Astrocyte of the hippocampus (primary cell): ENCODE measurements at places on chromosomes 11 and 22.

DNA sequence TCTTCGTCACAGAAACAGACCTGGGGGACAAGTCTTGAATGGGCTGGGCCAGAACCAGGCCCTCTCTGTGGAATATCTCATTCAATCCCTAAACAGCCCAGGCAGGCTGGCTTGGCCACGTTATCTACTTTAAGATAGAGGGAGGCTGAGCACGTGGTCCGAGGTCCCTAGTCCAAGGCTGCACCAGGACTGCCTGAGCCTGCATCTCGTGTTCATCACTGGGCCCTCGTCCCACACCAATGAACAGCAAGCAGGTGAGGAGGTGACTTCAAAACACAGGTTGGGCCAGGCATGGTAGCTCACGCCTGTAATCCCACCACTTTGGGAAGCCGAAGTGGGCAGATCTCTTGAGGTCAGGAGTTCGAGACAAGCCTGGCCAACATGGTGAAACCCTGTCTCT is 20.3 kb upstream of the FGF3 start:
- no peak for DNase-seq

GRCh38 chr11:117606790-117607189 is 190.2 kb downstream of the DSCAML1 start:
- no peak for DNase-seq

DNA sequence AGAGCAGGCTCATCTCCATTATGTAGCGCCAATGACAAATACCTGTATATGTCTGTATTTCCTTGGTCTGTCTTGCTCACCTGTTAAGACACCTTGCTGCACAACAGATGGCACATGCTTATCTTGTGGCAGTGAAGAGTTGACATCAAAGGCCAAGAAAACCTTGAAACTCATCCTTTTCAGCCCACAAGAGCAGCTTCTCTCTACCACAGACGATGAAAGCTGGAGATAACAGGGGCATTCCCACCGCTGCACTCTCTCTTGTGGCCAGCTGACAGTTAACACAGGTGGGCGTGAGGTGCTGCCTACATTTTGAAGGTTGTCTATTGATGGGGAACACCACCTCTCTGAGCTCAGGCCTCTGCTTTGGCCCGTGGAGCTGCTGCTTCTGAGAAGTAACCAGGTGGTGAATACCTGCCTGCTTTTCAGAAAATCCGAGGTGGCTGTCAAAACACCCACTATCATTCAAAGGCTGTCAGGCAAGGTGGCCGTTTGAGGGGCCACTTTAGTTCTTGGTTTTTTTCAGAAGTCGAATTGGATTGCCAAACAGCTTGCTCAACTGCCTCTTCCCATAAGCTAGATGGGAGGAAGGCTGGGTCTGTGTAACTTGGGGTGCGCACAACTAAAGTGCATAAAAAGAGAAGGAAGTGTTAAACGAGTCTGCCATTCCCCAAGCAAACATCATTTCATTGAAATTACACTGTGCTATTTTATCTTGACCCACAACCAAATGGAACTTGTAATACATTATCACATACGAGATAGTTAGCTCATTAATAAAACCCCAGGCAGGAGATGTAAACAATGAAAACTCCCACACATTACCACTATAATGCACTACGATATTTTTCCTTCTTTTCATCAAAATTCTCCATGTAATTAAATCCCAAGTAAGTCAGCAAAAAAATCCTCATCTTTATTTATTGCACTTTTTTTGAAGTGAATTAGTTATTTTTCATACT is 87.1 kb upstream of the RAG2 start:
- no peak for DNase-seq

- no peak for DNase-seq
These were observed 515.1 kb downstream of the INSC start for GRCh38 chr11:15629690-15630321.

- no peak for DNase-seq
These were observed 82.4 kb downstream of the ME3 start for GRCh38 chr11:86589856-86590589.

DNA sequence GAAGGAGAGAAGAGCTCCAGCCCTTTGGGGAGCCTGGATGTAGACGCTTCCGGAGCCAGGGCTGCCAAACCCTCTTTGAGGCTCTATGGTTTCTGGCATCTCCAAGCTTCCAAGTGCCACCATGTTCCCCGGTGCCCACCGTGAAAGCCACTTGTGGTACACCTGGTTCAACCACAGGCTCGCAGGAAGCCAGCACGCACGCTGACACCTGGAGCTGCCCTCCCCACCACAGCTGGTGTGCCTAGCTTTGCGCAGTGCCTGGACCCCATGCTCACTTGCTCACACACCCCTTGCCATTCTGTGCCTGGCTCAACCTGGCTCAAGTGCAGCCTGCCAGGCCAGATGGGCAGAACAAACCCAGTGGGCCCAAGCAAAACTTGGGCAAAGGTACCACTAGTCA is 831.4 kb downstream of the DLG2 start:
- no peak for DNase-seq

DNA sequence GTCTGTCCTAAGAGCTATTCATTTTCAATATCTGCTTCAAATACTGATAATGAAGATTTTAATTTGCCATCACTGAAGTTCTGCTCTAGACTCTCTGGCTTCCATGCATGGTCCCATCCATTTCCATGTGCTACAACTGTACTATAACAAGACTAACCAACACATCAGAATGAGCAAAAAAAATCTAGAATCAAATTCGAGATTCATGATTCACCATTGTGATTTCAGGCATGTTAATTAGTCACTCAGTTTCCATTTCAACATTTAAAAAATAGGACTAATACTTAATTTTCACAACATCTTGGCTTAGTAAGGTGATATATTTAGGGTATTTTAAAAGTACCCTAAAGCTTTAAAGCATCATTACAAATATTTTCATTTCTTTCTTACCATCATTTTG is 22.8 kb downstream of the PICALM start:
- no peak for DNase-seq

- DNase-seq: no peak
These were observed 46.1 kb upstream of the RFPL3 start for GRCh38 chr22:32311551-32312071.

- DNase-seq: no peak
These were observed 109.4 kb upstream of the KIRREL3 start for GRCh38 chr11:127109796-127110480.

- DNase-seq: no peak
These were observed 10.2 kb downstream of the SLC25A1 start for GRCh38 chr22:19168088-19168890.

- DNase-seq: no peak
These were observed 5.8 kb upstream of the ATG16L2 start for GRCh38 chr11:72808331-72808798.

DNA sequence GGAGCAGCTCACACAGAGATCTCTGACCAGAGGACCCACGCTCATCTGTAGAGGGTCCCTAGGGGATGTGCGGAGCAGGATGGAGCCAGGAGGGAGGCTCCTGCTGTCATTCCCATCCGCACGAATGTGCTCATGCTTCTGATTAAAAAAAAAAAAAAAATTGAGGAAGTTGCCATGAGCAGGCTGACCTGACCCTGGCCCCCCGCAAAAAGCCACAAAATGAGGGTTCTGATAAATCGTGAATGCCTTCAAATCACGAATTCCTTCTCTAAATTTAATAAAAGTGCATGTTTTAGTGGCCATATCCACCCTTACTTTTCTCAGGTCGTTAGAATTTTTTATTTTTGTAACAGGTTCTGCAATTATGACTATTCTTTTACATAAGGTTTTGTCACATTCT is 378.2 kb downstream of the OPCML start:
- no peak for DNase-seq

DNA sequence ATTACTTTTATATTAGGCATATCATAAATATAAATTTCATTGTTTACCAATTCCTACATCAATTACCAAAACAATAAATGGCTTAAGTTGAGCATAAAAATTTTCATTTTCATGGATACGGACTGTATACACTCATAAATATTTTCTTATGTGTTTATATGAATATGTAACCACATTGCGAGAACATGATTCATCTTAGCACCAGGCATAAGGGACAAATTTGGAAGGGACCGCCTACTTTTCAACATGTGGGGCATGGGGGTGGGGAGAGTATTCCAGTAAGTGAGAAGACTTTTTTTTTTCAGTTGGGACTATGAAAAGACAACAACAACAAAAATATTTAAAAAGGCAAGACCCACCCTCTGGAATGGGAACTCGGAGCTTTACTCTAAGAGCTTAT is 296.1 kb downstream of the RAB38 start:
- no peak for DNase-seq

- DNase-seq: no peak
These were observed 611.8 kb downstream of the BRD1 start for GRCh38 chr22:49215840-49216239.

GRCh38 chr11:65103476-65103875 is 7.5 kb downstream of the VPS51 start:
- no peak for DNase-seq

DNA sequence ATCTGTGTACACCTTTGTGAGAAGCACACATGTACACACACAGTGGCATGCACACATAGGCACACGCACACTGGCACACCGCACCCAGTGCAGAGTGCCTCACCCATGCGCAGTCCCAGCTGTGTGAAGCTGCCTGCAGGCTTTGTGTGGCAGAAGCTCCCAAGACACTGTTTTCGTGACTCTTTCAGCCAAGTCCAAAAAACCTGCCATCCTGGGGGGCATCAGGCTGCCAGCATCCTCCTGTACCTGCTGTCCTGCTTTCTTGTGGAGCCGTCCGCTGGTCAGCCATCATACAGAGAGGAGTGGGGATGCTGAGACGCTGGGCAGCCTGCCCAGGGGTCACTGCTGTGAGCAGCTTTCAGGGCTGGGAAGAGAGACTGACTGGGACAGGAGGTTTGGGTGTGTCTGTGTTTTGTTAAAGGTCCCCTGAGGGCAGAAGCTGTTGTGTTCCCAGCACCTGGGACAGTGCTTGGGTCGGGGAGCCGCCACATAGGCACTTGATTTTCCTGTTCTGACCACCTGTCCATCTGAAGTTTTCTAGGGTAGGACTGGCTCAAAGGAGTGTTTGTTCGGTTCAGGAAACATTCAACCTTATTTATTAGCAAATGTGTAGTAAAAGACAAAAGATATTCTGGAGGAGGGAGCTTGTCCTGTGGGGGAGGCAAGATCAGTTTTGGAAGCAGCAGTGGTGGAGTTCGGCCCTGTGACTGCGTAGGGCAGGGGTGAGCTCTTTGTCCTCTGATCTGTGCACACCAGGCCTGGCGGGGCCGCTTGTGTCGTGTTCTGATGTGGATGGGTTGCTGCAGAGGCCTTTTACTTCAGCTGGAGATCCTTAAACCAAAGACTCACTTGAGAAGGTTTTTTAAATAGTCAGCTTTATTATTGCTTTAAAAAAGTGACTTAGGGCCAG is 29.7 kb downstream of the AP2A2 start:
- no peak for DNase-seq

DNA sequence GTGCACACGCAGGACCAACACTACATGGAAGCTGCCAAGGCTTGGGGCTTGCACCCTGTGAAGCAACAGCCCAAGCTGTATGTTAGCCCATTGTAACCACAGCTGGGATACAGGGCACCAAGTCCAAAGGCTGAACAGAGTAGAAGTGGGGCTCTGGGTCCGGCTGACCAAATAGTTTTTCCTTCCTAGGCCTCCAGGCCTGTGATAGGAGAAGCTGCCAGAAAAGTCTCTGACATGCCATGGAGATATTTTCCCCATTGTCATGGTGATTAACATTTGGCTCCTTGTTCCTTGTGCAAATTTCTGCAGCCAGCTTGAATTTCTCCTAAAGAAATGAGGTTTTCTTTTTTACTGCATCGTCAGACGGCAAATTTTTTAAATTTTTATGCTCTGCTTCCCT is 941.2 kb downstream of the FAM181B start:
- DNase-seq: peak; percentile 37

- DNase-seq: no peak
These were observed 868 bp upstream of the SYCE3 start for GRCh38 chr22:50563413-50564160.

GRCh38 chr11:81772166-81772565 is 961.5 kb downstream of the FAM181B start:
- DNase-seq: peak; percentile 50

- no peak for DNase-seq
These were observed 37.4 kb downstream of the MTMR2 start for GRCh38 chr11:95886462-95886861.

DNA sequence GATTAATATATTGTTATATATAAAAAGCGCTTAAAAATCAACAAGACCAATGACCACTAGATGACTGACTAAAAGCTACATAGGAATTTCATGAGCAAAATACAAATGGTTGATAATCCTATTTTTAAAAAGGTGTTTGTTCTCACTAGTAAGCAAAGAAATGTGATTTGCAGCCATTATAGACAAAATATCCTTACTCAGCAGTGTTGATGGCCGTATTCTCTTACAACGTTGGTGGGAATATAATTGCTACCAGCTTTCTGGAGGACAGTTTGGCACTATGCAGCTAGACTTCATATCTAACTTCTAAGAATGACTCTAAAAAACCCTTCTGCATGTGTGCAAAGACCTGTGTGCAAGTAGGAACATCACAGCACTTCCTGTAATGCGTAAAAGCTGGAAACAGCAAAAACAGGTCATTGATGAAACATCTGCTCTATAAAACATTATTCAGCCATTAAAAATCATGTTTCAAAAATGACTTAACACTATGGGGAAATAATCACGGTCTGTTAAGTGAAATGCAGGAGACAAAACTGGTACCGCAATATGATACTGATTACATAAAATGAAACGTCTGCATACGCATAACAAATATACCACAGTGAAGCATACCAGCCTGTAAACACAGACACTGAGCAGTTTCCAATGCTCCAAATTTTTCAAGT is 70.1 kb upstream of the LINC01488 start:
- DNase-seq: no peak

DNA sequence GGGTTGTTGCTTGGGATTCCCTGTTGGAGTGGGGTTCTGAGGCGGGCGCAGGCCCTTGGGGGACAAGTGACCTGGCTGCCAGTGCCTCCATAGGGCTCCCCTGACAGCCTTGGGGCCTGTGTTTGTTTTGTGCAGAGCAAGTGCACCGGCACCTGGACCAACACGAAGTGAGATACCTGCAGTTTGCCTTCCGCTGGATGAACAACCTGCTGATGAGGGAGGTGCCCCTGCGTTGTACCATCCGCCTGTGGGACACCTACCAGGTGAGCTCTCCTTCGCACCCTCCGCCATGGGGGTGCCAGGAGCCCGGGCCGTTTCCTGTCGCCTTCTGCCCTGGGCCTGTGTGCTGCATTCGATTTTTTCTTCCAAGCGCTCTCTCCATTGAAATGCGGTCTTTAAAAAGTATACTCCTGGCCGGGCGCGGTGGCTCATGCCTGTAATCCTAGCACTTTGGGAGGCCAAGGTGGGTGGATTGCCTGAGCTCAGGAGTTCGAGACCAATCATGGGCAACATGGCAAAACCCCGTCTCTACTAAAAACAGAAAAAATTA is 274.6 kb downstream of the TBC1D22A start:
- DNase-seq: no peak

GRCh38 chr22:40046126-40046525 is 51.4 kb downstream of the FAM83F start:
- DNase-seq: no peak
